ENCODE measurements at places on chromosomes 3 and 15. TPM values are rescaled to one million over a fixed set of nuclear protein-coding genes. Genes with fewer than 3 reads are reported as not detected.

- no peak for DNase-seq
- H3K27me3 ChIP-seq, result peaks cover 4% of the 10 kb centered on the region
- no peak overlapping the region for H3K27ac ChIP-seq
- H3K4me1 ChIP-seq, result peaks cover 10% of the 10 kb centered on the region
Observed at GRCh38 chr3:30331519-30331918, 274.9 kb upstream of the TGFBR2 start.

DNA sequence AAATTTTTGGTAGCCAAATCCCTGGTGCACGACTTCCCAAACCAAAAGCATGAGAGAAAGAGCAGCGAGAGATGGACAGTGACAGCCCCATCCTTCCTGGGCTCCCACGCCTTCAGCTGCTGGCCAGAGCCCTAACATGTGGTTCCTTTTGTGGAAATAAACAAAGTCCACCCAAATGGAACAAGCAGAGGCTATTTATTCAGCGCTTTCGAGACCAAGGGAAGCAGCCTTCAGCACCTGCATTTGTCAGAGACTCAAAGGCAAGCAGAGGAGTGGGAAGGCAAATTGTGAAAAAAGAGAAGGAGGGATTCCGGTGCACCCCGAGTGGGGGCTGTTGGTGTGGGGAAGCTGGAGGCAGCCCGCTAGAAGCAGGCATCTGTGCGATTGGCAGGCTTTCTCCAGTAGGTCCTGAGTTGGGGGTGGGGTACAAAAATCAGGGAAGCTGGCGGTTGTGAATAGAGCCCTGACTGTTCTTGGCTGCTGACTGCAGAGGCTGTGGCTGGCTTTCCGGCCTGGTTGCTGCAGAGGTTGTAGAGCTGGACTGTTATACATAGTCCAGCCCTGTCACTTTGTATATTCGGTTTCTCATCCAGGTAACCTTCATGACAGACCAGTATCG, 427.2 kb downstream of the OCA2 start:
- no peak overlapping the region for H3K4me3 ChIP-seq
- no peaks in the 10 kb centered on the region for H3K36me3 ChIP-seq
- no peak overlapping the region for H3K27ac ChIP-seq
- DNase-seq, result no peak
- no peaks in the 10 kb centered on the region for H3K27me3 ChIP-seq

GRCh38 chr15:99619712-99620111, 53.9 kb downstream of the MEF2A start:
- H3K27me3 ChIP-seq, result no peaks in the 10 kb centered on the region
- no peak for DNase-seq
- peaks cover 19% of the 10 kb centered on the region for H3K4me1 ChIP-seq
- H3K36me3 ChIP-seq, result peaks cover 15% of the 10 kb centered on the region

DNA sequence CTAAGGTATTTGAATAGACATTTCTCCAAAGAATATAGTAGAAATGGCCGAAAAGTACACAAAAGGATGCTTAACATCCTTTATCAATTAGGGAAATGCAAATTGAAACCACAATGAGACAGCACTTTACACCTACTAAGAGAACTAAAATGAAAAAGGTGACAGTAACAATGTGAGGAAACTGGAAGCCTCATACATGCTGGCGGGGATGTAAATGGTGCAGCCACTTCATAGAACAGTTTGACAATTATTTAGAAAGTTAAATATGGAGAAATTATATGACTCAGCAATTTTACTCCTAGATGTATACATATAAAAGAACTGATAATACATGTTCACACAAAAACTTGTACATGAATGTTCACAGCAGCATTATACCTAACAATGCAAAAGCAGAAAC, 13.4 kb downstream of the SPICE1 start:
- no peaks in the 10 kb centered on the region for H3K27me3 ChIP-seq
- H3K4me3 ChIP-seq, result no peak overlapping the region
- H3K36me3 ChIP-seq, result peaks cover 26% of the 10 kb centered on the region
- no peak for DNase-seq
- no peak overlapping the region for H3K27ac ChIP-seq

DNA sequence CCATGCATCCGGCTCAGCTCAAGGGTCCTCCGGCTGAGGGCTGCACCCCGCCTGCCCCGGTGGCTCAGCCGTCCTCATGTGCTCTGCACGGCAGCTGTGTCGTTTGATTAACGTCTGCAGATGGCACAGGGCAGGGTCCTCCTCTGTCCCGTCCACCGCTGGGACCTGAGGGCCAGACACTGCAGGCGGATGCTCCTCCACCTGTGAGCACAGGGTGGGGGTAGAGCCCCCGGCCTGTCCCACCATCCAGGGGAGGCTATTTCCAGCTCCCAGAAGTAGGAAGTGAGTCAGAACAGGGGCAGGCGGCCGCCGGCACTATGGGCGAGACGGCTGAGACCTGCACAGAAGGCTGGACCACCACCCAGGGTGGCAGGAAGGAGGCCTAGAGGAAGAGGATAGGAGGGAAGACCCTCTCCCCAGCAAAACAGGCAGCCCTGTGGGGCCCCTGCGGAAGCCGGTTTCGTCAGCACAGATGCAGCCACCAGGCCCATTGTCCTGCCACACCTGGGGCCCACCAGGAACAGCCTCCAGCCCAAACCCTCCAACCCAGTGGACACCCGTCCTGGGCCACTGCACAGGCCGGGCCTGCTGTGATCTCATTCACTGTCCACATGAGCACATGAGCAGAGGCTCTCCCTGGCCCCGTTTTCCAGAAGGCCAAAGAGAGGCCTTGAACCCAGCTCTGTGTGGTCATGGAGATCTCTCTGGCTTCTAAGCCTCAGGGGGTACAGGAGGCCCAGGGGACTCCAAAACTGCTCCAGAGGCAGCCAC, 12.6 kb upstream of the PLXND1 start:
- H3K36me3 ChIP-seq, result no peaks in the 10 kb centered on the region
- H3K4me1 ChIP-seq, result peaks cover 9% of the 10 kb centered on the region
- no peak overlapping the region for H3K27ac ChIP-seq

GRCh38 chr3:168154089-168154488, 58.4 kb upstream of the GOLIM4 start:
- no peak for DNase-seq
- peaks cover 2% of the 10 kb centered on the region for H3K27me3 ChIP-seq
- no peaks in the 10 kb centered on the region for H3K36me3 ChIP-seq

GRCh38 chr3:79111375-79112052, 656.3 kb downstream of the ROBO1 start:
- DNase-seq, result no peak
- H3K4me1 ChIP-seq, result no peaks in the 10 kb centered on the region
- no peak overlapping the region for H3K4me3 ChIP-seq
- H3K27ac ChIP-seq, result no peak overlapping the region

- H3K4me1 ChIP-seq, result peaks cover 7% of the 10 kb centered on the region
- no peak overlapping the region for H3K27ac ChIP-seq
- DNase-seq, result no peak
- peaks cover 4% of the 10 kb centered on the region for H3K27me3 ChIP-seq
- H3K36me3 ChIP-seq, result no peaks in the 10 kb centered on the region
- H3K4me3 ChIP-seq, result no peak overlapping the region
Observed at GRCh38 chr15:63010920-63011693, 31.4 kb upstream of the TPM1 start.

Gene PATL2
- 36.3 TPM for total RNA-seq

Gene C3orf62
- total RNA-seq, result 6.9 TPM

Gene ZNF662
- 0.10 TPM for total RNA-seq

Gene KLF15
- not detected for total RNA-seq
